ENCODE measurements at places on chromosomes 1 and 21.

DNA sequence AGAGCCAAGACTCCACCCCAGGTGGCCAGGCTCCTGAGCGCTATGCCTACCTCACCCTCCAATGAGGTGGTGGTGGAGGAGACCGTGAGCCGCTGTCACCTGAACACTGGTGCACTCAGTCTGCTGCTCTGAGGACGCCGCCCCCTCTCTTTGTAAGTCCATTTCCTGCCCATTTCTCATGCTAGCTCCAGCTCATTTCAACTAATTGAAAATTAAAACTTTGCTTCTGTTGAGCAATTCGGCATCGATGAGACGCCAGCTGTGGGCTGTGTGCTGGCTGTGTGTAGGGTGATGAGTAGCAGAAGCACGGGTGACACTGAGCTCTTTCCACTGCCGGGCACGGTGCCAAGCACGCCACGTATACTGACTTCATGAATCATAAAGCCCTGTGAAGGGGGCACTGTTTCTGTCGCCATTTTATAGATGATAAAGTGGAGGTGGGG lies 11.2 kb downstream of the TNFRSF1B start:
- no peak for DNase-seq

DNA sequence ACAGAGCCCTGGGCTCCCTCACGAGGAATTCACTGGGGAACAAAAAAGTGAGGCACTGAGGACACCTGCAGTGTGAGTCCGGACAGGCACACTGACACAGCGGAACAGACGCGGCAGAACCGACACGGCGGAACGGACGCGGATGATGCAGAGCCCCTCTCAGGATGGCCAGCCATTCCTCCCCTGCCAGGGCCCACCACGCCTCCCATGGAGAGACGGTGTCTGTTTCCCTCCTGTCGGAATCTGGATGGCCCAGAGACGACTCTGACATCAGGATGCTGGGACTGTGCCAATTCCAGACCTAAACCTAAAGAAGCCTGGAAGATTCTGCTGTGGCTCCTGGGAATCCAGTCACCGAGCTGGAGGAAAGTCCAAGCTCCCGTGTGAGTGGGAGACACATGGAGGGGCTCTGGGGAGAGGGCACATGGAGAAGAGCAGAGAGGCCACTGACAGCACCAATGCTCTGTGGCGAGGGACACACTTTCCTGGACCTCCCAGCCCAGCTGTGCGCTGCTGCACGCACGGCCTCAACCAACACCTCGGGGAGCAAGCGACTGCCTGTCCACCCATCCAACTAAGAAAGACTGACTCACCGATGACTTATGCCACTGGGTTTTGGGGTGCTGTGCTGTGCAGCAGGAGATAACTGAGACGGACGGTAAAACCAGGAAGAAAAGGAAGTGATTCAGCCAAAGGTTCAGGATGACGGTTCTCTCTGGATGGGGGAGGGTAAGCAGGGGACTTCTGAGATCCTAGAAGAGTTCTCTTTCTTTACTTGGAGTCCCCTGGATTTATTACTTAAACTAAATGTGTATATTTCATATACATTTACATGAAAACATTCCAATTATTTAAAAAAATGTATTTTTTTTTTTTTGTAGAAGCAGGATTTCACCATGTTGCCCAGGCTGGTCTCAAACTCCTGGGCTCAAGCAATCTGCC lies 23.3 kb downstream of the ZBTB17 start:
- no peak for DNase-seq

- DNase-seq = no peak
Observed at GRCh38 chr1:50703240-50703639, 256.8 kb downstream of the FAF1 start.

- no peak for DNase-seq
Observed at GRCh38 chr1:170680428-170680827, 16.5 kb downstream of the PRRX1 start.

DNA sequence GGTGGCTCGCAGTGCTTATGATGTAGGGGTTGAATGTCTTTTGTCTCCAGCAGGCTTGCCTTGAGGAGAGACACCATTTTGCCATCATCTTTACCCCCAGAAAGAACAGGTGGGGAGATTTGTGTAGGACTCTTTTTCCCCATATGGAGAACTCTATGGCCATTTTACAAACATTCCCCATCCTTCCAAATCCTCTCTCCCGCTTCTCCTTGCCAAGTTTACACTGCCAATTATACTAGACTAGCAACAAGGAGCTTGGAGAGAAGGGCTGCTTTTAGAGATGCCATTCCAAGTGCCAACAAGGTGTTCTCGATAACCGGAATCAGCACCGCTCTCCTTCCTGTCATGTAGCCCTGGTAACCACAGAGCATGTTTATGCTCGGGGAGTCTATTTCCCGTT lies 233.1 kb downstream of the CAMTA1 start:
- no peak for DNase-seq

DNA sequence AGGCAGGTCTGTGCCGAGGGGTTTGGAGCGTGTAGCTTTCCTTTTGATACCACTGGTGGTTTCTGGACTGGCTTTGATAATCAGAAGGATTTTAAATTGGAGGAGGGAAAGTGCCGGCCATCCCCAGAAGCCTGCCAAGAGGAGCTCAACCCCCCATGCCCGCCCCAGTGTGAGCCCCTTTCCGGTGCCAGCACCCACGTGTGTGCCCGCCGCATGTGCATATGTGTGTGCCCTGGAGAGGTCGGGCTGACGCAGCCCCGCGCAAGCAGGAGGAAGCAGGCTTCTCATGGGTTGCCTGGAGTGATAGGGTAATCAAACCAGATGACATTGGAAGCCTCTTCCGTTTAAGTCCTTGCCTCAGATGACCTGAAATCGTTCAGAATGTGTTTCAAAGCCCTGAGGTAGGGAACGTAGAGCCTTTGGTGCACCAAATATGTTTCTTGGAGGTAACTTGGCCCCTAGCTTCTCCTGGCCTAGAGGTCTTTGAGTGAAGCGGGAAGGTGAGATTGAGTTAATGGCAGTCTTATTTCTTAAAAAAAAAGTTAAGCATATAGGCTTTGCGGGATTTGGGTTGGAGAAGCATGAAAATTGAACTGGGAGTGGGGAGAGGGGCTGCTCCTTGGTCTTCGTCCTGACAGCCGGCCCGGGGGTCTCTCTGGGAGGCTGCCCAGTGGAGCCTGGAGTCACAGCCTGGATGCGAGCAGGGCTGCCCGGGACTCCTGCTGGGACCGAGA lies 34.1 kb upstream of the ARHGEF16 start:
- no peak for DNase-seq

DNA sequence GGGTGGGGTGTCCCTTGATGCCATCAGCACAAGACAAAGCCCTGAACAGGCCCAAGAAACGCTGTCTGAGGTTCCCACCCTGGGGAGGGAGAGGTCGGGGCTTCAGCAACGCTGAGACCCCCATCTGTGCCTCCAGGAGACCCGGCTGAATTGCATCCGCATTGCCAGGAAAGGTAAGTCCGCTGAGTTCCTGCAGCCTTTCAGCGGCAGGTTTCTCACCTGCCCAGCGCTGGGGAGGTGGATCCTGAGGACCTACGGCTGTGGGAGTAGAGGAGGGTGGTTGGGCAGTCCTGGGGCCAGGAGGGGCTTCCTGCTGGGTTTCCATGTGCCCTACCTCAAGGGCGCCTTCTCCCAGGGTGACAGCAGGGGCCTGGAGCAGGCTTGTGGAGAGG lies 47.5 kb downstream of the PTPRU start:
- DNase-seq = no peak

GRCh38 chr1:228158151-228159007 lies 7.2 kb upstream of the IBA57 start:
- no peak for DNase-seq

- DNase-seq = no peak
Observed at GRCh38 chr1:25467193-25467592, 36.5 kb downstream of the MACO1 start.

GRCh38 chr1:246005067-246005466 lies 502.0 kb downstream of the SMYD3 start:
- DNase-seq = no peak

- DNase-seq = no peak
Observed at GRCh38 chr1:14923727-14924452, 229.7 kb upstream of the TMEM51 start.

DNA sequence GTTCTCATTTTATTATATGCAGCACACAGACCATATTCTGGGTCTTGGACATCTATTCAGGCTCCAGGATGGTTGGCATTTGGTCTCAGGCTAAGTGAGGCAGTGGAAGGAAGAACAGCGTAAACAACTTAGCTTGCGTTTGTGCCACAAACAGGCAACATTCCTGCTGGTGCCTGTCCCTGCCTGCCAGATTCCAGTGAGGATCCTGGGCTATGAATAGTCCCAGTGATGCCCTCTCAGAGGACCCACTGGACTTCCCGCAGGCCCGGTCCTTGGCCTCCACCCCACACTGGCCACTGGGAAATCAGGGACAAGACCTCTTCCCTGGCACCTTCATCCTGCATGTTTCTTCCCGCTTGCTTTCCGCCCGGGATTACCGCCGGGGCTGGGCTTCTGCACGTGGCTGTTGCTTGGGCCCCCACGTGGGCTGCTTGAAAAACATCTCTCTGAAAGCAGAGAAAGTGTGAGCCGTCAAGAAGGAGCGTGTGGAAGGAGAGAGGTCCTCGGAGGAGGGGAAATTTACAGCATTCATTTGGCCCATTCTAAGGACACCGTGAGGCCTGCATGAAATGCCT lies 145.1 kb upstream of the WNT4 start:
- no peak for DNase-seq

DNA sequence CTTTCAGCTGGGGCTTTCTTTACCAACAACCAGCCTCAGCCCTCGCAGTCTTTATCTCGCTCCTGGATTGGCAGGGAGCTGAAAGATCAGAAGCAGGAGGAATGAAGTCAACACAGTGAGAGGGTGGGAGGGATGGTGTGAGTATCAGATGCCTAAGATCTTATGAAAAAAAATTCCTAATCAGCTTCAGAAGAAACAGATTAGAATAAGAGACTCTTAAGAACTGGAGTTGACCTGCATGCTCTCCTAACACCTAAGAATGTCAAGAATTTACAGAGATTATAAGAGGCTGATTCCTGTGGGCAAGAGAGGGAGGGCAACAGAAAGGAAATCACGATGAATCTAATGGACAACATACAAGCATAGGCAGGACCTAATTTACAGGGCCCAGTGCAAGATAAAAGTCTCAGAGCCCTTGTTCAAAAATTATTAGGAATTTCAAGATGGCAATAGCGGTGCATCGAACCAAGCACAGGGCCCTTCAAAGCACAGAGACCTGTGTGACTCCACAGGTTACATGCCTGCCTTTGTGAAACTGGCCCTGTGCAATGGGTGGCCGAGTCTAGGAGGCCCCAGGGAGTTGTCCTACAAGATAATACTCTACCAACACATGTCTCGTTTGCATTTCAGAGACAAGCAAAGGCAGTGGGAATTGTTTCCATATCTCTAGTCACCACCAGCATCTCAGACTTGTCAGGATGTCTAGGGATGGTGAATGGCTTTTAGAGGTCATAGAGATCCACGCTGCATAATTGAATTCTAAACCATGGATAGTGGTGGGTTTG lies 65.3 kb upstream of the PPP2R5A start:
- DNase-seq = no peak

- no peak for DNase-seq
Observed at GRCh38 chr1:151013518-151013917, 5.3 kb downstream of the PRUNE1 start.

- DNase-seq = no peak
Observed at GRCh38 chr1:115123116-115123515, 33.8 kb upstream of the TSPAN2 start.

DNA sequence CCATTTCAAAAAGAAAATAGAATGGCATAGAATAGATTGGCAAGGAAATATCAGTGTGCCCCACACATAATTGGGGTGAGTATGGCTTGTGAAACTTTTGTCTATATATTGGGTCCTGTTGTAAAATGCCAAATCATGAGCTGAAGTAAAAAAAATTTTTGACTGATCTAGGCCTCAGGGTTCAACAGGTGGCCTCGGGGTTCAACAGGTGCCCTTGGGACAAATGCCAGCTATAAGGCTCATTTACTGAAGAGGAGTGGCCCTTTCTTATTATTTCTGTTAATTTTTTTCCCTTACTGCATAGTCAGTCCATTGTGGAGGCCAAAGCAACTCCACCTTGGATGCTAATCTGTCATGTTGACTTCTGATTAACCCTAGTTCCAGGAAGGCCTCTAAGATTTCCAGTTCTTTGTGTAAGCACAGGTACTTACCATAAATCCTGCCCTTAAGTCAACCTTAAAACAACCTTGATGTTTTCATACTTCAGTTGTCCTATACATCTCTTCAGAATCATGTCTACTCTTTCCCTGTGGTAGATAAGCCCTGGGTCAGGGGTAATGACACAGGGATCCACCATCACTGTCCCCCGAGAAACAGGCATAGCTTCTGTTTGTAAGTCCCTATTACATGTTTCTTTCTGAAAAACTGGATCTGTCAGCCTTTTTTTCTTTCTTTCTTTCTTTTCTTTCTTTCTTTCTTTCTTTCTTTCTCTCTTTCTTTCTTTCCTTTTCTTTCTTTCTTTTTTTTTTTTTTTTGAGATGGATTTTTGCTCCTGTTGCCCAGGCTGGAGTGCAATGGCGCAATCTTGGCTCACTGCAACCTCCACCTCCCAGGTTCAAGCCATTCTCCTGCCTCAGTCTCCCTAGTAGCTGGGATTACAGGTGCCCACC lies 16.6 kb upstream of the KDF1 start:
- DNase-seq = no peak

DNA sequence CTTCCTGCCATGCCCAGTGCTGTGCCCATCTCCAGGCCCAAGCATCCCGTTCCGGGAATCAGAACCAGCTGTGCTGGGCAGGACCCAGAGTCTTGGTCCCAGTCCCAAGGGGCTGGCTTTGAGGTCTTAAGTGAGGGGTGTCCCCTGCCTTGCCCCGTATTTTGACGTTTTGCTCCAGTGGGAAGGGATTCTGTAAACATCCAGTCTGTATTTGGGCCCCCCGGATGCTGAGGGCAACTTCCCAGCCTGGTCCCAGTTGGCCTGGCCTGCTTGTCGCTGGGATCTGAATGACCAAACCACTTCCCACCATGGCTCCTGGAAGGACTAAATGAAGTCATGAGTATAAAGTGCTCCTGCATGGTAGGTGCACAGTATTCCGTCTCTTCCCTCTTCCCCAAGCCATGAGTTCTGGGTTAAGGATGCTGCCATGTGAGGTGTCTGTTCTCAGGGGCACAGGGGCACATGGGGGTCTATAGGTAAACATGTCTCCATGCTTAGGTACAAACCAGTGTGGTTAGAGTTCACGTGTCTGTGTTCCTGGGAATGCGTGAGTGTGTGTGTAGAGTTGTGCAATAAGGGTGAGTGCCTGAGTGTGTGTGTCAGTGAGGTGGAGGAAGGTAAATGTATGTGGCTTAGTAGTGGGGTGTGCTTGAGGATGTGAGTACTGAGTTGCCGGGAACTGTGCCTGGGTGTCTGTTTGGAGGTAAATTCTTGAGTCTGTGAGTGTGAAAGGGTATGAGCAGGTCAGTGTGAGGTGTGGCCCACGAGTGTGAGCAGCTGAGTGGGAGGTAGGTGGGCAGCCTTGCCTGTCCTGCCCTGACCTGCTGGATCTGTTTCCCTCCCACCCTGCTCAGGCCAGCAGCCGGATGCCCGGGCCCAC lies 1.5 kb downstream of the B4GALT2 start:
- DNase-seq = no peak

- no peak for DNase-seq
Observed at GRCh38 chr1:3618531-3618880, 6.3 kb upstream of the TPRG1L start.

Measured in SK-N-MC (cell line).